ENCODE measurements at places on chromosomes 3 and 15.
A peak's percentile ranks its signal among the peaks of the same experiment; 100 is the strongest.

DNA sequence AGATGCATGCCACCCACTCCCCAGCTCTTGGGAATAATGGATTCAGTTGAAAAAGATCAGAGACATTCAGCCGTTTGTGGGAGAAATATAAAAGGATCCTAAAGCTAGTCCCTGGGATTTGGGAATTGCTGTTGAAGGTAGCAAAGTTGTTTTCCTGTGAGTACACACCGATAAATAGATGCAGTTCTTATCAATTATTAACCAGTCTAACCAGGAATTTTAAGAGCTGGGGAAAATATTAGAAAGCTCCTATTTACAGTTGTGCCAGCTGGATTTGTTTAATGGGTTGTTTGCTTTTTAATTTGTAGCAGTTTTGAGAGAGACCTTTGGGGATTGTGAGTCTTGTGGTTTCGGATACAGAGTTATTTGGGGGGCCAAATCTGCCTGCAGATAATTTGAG is 44.2 kb upstream of the SKOR1 start:
- DNase-seq, result no peak

DNA sequence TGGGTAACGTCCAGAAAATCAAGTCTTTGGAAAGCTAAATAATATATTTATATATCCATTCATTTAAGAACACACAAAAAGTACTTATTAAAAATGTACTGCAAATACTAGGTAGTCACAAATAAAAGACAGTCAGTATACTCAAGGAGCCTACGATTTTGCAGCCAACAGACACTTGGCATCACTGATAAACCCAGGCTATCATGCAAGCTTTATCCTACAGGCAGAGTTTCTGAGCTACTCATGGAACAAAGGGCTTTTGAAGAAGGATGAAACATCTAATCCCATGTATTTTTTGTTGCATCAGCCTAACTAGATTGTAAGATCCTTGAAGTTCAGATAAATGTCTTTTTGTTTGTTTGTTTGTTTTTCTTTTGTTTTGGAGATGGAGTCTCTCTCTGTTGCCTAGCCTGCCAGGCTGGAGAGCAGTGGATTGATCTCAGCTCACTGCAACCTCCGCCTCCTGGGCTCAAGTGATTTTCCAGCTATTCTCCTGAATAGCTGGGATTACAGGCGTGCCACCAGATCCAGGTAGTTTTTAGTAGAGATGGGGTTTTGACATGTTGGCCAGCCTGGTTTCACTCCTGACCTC is 319.4 kb upstream of the MDFIC2 start:
- no peak for DNase-seq

- peak; percentile 4 for DNase-seq
Observed at GRCh38 chr15:36691579-36692357, 112.3 kb downstream of the CDIN1 start.

DNA sequence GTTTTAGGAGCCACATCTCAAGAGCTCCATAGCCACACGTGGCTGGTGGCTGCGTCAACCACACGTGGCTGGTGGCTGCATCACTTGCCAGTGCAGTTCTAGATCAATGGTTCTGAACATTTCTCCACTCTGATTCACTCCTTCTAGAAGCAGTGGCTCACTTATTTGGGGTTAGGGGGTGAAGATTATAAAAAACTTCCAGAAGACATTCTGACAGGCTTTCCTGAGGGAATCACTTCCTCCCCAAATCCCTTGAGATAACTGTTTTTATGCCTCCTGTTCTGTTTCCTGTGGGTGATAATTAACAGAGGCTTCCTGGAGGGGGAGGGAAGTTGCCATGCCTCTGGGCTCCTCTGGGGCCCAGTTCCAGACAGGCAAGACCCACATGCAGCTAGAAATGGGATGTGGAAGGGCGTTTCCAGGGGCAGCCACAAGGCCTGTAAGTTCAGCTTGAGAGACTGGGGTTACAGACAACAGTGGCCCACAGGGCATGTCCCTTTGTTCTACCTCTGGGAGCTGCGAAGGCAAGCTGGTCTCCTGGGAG is 23.6 kb downstream of the HEG1 start:
- DNase-seq, result no peak

DNA sequence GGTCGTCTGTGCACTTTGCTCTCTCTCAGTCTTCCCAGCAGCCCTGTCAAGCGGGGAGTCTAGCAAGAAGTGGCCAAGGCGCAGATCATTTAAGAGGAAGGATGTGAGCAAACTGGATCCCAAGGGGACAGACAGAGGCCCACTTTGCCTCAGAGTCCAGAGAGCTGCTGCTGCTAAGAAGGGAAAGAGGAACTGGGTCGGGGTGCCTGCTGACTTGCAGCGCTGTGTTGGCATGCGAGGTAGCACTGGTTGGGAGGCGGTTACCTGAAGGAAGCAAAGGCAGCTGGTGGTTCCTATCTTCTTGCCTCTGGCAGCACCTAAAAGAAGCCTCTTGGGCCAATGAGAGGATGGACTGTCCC is 28.1 kb downstream of the SMAD3 start:
- DNase-seq, result no peak

GRCh38 chr15:40990080-40990479 is 36.8 kb downstream of the CHAC1 start:
- no peak for DNase-seq

DNA sequence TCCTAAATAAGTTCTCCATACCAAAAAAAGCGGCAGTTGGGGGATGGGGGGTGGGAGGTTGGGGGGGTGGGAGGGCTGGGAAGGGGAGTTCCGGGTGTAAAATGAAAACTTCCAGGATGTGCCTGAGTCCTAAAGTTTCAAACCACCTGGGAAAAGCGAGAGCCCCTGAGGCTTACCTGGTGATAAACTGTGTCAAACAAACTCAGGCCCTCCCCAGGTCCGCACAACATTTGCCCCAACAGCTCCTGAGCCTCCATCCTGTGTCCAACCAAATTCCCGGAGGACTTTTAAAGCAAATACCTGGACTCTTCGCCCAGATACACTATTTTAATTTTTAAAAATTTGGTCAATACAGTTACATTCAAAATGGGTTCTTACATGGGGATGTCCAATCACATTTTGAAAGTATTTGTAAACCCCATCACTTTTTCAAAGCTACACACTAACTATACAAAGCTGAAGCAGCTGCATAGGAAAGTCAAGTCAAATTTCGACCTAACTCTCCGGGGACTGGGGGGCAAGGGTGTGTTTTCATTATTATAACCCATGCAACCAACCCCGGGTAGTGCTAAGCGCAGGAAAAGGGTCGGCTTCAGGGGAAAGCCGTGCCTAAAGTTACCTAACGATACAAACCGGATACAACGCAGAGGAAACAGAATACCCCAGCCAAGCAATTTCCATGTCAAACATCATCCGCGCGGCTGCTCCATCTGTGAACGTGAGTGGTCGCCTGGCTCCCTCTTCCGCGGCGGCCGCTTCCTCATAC is 685 bp upstream of the FOXB1 start:
- DNase-seq, result no peak
